Anterior cingulate cortex (tissue), 58 donors: ENCODE measurements at places on chromosomes 6 and 20.

GRCh38 chr6:107435798-107436197 lies 23.6 kb downstream of the PDSS2 start:
- DNase-seq, result no peak

DNA sequence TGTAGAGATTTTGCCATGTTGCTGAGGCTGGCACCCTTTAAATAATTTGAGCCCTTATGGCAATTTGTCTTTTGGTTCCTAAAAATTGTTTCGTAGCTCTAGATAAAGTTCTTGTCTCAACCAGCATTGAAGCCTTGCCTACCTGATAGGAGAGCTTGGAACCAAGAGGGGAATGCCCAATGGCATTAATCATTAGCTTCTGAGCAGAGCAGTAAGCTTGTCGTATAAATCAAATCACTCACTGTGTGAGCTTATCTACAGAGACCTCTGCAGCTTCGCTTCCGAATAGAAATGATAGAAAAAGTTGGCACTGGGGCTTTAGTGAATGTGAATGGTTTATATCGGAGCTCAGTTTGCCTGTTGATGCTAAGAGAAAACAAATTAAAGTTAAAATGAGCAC lies 10.7 kb downstream of the ANKRD6 start:
- DNase-seq, result no peak

DNA sequence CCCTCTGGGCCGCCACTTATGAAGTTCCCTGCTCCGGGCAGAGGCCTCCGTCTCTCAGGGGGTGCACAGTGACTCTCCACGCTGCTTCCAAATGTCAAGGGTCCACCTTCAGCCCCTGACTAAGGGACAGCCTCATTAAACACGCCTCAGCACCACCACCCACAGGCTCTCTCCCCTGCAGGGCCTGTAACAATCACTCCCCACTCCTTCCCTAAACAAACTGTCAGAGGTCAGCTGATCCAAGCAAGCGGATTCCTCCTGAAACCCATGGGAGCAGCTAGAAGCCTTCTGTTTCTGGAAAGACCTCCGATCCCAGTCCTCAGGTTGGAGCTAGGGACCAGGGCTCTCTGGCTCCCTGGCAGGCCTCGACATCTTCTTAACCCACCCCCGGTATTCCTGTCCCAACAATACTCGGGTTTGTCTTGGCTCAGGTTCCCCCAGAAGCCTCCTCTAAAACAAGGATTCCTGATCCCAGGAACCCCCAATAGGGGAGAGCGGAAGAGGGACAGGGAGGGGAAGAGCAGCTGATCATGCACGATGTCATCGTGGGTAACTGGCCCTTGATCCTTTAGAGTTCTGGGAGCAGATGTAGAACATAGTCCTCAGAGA lies 181.0 kb downstream of the ZNF217 start:
- DNase-seq, result no peak

DNA sequence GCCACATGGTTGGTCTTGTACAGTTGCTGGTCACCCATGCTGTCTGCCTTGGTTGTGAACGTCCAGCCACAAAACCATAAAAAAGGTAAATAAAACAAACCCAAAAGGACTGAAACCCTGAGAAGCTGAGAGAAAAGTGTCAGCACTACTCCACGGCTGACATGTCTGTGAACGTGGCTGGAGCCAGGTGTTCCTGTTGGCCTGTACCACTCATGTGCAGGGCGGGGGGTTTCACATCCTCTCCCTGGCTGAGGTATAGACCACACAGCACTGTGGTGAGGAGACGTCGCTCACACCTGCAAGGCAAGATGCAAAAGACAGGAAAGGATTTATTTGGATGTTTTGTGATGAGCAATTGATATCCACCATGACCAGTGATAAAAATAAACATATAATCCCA lies 51.9 kb upstream of the MRPS10 start:
- DNase-seq, result no peak

DNA sequence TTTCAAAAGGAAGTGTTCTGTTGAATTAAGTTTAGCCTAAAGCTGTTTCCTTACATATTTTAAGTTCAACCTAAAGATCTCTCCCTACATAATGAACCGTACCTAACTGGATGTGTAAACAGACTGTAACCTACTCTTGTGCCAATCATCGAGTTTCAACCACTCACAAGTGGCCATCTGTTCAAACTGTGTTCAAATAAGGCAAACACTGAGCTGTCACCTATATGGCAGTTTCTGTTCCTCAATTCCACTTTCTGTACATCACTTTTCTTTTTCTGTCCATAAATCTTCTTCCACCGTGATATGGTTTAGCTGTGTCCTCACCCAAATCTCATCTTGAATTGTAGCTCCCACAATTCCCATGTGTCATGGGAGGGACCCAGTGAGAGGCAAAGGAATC lies 428.6 kb downstream of the HACE1 start:
- DNase-seq, result no peak

DNA sequence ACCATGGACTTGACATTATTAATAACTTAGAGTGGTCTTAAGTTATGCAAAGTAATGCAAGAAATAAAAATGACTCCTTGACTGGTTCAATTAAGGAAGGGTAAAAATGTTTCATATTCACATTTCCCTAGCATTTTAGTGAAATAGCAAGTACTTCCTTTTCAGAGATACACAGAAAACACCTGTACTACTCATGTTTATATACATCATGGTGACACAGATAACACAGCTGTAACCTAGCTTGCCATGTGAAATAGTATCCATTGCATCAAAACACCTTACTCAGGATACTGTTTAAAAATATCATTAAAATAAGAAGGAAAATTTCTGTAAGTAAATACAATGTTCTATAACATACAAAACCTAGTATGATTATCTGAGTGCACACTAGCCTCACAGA lies 102.4 kb downstream of the AHI1 start:
- DNase-seq, result no peak

GRCh38 chr6:116783852-116784251 lies 18.3 kb upstream of the FAM162B start:
- DNase-seq, result no peak

DNA sequence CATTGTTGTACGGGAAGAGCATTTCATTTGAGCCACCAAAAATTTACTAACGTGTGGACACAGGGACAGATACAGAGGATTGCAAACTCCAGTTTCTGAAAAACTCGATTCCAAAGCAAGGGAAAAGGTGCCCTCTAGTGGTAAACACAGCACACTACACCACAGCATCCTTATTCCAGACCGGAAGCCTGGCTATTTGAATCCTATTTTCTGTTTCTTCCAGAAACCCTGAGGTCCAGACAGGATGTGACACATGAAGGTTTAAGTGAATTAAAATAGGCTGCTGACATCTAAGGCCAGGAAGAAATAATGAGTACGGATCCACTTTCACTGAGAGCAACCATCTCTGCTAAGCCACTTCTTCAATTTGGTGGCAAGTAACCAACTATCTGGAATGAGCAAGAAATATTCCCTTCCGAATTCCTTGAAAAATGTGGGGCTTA lies 31.8 kb upstream of the GMPR start:
- DNase-seq, result peak; percentile 32

- DNase-seq, result peak; percentile 47
These were observed 12.2 kb upstream of the KCNK15 start for GRCh38 chr20:44733341-44734069.

- DNase-seq, result no peak
These were observed 329.5 kb upstream of the HSF2 start for GRCh38 chr6:122069932-122070331.

DNA sequence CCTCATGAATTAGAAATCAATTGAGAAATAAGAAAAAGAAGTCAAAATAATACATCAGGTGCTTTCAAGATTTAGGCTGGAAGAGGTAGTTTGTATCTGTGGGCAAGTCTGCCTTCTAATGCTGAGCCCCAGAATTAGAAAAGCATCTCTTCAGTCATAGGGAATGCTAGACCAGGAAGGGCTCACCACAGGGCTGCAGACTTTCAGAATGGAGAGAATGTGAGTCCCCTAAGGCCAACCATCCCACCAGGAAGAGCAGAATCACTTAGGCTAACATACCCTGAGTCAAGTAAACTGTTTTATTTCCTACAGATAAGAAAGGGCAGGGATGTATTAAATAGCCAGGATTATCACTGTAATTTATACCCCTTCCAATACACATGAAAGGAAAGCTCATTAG lies 510.2 kb downstream of the RNF144B start:
- no peak for DNase-seq

- DNase-seq, result no peak
These were observed 17.4 kb downstream of the HECA start for GRCh38 chr6:139152088-139152891.

GRCh38 chr6:78492351-78493017 lies 374.9 kb upstream of the IRAK1BP1 start:
- no peak for DNase-seq

- DNase-seq, result no peak
These were observed 72.0 kb upstream of the BACH2 start for GRCh38 chr6:90368601-90369000.

- no peak for DNase-seq
These were observed 404.1 kb upstream of the PLCB4 start for GRCh38 chr20:8664778-8665177.

DNA sequence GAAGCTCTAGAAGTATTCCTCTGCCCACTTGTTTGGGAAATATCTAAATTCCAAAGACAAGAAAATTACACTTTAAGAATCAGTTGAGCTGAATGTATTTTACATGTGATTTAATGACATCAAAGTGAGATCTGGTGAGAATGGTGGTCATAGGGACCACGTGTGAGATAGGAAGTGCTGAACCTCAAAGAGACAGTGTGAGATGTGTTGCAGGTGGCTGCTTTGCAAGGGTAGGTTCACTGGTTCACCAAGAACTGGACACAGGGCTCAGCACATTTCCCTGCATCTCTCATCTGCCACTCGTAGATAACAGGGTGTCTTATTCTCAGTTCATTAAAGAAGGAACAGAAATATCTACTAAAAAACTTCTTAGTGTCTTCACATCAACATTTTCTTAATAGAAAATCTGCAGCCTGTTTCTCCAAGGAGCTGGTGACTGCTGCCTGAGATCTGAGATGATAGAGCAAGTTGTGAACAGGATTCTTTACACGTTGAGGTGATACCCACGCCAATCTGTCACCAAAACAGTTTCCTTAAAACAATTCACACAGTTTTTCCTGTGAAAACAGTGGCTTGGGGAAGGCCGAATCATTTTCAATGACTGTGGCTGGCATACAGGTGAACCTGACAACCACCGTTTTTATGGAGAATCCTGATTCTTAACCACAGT lies 7.2 kb downstream of the CCR6 start:
- no peak for DNase-seq

DNA sequence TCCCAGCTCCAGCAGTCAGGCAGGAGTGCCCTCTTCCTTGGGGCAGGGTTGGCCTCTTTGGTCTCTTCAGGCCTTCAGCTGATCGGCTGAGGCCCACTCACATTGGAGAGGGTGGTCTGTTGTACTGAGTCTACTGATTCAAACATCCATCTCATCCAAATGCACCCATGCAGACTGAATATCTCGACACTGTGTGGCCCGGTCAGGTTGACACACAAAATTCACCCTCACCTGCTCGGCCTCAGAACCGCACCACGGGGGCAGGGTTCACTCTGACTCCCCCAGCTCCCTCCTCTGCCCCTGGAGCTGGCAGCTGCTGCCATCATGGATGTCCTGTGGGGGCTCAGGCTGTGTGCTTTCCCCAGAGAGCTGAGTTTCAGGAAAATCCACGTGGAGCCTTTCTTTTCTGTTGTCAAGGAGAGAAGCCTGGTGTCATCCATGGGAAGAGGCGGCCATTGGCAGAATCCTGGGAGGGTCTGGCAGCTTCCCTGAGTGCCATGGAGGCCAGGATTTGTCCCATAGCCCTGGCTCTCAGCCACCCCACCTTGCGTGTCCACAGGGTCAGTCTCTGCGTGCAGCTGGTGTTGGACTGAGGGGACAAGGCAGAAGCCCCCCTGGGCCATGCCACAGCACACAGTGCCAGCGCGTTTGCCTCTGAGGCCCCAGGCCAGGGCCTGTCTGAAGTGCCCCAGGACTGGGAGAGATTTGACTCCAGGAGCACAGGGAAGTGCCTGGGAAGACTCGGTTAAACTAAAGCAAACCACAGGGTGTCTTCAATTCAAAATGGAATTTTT lies 114.1 kb downstream of the ERMARD start:
- DNase-seq, result no peak

DNA sequence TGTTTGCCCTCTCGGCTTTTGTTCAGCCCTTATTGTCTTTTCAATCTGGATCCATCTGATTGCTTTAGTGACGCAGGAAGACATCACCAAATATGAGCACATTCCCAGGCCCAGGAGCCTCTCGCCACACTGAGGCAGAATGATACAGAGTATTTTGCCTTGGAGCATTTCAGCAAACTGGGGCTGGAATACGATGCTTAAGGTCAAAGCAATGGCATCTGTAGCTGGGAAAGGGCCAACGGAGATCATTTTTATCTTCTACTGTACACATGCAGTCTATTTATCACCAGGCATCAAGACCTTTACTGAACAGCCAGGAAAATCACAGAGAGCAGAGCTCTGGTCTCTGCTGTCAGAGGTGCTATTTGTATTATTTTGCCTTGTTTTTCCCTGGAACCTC lies 655.3 kb downstream of the RNF144B start:
- DNase-seq, result no peak

DNA sequence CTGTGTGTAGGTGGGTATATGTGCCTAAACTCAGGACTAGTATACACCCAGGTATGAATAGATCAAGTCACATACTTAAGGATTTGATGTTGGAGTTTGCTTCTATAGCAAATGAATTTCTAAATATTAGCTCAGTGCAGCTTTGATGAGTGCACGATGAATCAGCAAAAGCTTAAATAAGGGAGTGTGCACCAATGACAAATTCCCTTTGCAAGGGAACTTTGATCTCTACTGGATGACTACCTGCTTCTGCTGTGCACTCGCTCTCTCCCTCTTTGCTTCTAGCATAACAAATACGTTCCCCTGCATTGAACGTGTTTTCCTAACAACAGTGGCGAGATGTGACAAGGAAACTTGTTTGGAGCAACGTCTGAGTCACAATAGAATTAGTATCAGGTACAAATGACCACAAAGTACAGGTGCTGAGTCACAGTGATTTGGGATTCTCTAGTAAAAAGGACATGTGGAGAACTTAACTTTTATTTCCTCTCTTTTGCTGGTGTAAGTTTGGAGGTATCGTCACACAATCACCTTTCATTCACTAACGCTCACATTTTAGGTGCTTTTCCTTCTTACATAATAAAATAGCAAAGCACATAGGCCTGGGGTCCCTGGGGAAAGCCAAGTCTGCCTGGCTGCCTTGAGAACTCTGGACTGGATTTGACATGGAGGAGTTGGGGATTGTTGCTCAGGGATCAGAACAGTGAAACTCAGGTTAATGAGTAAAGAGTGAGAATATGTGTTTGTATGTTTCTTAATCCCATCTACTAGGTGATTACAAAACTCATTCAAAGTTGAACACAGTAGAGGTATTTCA lies 49.7 kb downstream of the KLHL31 start:
- DNase-seq, result no peak

GRCh38 chr20:63517376-63518309 lies 2.9 kb upstream of the PPDPF start:
- DNase-seq, result no peak

GRCh38 chr20:6877633-6878032 lies 110.1 kb downstream of the BMP2 start:
- DNase-seq, result no peak

DNA sequence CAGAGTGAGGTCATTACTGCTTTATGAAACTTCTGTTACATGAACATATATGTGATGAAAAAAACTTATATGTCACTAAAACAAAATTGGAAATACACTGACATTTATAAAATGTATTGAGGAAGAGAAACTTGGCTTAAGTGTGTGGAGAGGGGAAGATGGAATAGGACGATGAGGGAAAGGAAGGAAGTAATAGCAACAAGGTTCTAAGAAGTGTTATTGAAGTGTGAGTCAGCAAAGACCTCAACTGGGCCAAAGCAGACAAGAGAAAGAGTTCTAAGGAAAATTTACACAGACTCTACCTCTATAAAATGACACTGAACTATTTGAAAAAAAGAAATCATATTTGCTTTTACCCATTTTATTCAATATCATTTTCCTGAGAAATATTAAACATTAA lies 38.3 kb downstream of the SNX3 start:
- no peak for DNase-seq
